ENCODE measurements at places on chromosomes 3 and 15.
A peak's percentile ranks its signal among the peaks of the same experiment; 100 is the strongest.

GRCh38 chr15:90885432-90886290 is 1.4 kb downstream of the FES start:
- peak; percentile 88 for DNase-seq

GRCh38 chr3:100927775-100928174 is 65.4 kb downstream of the ABI3BP start:
- DNase-seq, result no peak

- no peak for DNase-seq
Measured at GRCh38 chr15:32919749-32920414, 202.1 kb downstream of the GREM1 start.

GRCh38 chr3:141288336-141288990 is 56.8 kb downstream of the PXYLP1 start:
- DNase-seq, result peak; percentile 83

DNA sequence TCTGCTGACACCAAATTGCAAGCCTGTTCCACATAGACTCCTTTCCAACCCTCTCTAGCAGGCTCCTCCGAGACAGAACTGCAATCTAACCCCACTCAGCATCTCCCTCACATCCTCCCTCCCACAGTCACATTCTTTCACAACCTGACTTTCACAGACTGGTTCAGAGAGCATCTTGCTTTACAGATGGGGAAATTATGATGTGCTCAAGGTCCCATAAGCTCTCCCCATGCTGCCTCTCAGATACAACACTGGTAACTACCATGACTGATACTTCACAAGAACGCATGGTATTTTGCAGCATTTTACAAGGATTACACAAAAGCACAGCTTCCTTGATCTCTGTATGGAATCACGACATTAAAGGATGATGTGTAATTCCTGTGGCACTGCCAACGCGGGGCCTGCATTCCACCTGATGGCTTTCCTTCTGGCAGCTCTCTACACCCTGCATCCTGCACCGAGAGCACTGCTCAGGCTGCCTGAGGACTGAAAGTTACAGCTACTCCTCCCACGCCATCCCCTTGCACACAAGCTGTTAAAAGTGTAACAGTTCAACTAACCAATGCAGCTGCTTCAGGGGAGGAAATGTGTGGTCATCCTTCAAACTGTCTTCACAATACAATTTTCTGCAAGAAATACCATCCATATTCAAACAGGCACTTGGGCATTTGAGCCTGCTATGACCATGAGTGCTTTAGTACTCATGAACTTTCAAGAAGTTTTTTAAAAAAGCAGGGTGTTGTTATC is 27.6 kb downstream of the TBC1D2B start:
- peak; percentile 91 for DNase-seq

DNA sequence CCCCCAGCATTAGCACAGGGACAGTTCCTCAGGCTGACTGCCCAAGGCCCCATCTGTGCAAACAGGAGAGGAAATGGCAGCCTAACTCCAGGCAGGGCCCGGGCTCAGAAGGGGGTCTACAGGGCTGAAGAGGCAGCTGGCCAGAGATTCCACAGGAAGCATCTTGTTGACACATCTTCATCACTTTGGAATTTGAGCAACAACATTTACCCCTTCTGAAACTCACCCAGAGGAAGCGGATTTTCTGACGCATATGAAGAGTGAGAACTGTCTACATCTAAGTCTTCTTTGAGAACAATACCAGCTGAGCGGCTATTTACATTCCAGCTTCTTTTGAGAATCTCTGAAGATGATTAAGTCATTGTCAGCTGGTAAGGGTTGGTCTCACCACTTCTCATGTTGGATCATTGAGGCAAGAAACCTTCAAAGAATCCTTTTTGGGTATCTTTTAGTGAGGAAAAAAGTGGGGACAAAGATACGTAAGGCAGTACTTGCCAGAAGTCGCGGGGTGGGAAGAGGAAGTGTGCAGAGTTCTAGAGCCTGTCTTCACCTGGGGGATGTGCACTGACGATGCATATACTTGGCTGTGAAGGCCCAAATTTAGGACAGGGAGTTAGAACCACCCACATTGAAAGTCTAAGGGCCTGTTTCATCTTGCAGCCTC is 25.4 kb upstream of the SRP14 start:
- peak; percentile 65 for DNase-seq

- no peak for DNase-seq
Measured at GRCh38 chr3:100613721-100614390, 4.5 kb downstream of the ADGRG7 start.

DNA sequence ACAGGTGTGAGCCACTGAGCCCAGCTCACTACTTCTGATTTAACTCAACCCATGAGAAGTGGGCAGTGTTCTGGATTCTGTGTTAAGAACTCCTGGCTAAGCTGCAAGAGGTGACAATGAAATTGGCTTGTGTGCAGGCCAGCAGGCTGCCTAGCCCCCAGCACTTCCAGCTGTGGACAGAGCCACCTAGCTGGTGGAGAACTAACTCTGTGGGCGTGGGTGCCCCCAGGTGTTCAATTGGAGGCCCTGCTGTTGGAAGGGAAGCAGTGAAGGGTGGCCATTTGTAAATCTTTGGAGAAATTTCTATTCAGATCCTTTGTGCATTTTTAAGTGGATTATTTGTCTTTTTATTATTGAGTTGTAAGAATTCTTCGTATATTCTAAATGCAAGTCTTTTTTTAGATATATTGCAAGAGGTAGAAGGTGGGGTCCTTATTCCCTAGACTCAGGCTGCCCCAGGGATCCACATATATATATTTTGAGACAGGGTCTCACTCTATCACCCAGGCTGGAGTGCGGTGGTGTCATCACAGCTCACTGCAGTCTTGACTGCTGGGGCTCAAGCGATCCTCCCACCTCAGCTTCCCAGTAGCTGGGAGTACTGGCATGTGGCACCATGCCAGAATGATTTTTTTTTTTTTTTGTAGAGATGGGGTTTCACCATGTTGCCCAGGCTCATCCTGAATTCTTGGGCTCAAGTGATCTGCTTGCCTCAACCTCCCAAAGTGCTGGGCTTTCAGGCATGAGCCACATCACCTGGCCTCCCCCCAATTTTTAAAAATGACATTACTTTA is 7.2 kb upstream of the SCAMP5 start:
- no peak for DNase-seq

DNA sequence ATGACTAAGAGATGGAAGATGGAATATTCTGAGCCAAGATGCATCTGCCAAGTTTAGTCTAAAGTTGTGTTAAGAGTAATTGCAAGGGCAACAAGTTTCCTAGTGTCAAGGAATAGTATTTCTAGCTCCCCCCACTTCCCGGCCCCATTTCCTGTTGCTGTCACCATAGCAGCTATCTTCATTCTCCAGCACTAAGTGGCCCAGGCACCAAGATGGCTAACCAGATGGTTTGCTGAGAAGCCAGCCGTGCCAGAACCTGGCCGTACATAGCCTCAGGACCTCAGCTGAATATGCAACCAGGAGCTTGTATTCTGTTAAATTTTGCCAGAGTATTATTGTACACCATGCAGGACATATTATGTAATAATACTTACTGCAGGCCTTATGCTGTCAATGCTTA is 108.8 kb upstream of the UMPS start:
- no peak for DNase-seq

GRCh38 chr3:116524453-116525210 is 79.3 kb upstream of the LSAMP start:
- DNase-seq, result no peak

DNA sequence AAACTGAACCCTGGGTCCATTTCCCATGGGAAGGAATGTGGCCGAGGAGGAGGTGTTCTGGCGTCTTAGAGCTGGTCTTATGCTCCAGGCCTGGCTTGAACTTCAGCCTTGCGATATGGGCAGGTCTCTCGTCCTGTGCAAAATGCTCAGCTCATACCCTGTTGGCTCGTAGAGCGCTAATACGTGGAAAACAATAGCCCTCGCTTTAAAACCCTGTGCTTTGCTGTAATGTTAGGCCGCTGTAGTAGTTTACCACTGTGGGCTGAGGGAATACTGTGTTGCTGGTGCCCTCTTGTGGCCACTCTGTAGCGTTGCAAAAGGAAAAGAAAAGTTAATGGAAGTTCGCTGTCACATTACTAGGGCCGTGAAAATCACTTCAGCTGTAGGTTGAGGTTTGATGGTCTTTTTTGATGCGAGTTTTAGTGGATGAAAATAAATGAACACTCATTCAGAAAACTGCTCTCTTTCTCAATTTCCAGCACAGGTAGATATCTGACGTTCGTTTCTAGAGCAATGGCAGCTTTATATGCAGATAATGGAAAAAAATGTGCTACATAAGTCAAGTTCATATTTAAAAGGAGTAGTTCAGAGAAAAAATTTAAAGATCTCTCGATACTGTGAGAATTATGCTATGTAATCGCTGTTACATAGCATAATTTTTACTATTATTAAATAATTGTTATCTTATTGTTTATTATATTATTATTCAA is 92.9 kb downstream of the MCTP2 start:
- DNase-seq, result peak; percentile 76

DNA sequence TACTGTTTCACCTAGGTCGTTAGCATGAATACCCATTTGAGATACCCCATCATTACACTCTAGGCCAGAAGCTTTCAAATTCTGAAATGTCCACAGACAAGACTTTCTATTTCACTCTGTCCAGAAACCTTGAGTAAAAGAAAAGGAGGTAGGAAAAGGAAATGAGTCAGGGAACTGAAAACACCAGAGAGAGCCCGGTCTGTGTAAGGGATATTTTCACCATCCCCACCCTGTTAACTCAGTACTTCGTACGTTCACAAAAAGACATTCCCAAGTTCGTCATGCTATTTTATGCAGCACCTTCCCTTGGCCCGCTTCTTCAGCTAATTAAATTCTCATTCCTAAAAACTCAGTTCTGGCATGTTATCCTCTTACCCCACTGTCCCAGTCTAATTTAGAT is 89.4 kb upstream of the SOX2 start:
- no peak for DNase-seq

GRCh38 chr3:52440249-52440551 is 4.7 kb downstream of the SEMA3G start:
- DNase-seq, result no peak

- no peak for DNase-seq
Measured at GRCh38 chr15:29003840-29004233, 118.1 kb downstream of the APBA2 start.

DNA sequence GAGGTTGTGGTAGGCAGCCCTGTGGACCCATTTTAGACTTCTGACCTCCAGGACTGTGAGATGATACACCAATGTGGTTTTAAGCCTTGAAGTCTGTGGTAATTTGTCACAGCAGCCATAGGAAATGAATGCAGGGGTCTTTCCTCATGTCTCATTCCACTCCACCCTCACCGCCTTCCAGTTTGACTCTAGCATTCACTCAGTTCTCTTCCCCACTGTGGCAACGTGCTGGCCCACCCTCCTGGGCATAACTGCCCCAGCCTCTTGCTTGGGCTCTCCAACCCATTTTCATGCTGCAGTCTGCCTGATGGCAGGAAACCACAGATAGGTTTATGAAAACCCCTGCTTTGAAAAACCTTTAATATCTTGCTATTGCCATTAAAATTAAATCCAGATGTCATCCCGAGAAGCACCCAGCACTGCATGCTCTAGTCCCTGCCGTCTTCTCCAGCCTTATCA is 7.3 kb upstream of the TRNT1 start:
- DNase-seq, result no peak

DNA sequence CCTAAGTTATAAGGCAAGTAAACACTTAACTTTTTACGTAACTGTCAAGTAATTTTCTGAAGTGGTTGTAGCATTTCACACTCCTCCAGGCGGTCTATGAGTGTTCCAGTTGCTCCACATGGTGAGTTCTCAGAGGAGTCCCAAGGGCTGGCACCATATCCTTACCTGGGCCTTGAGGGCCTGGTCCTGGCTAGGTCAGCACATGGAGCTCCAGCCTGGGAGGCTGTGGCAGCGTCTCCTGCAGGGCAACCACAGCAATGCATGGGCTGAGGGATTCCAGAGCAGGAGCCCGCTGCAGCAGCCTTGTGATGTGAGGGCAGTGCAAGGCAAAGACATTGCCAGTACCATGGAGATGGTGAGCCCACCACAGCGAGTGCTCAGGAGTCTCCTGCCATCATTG is 32.2 kb upstream of the LYZL4 start:
- no peak for DNase-seq

DNA sequence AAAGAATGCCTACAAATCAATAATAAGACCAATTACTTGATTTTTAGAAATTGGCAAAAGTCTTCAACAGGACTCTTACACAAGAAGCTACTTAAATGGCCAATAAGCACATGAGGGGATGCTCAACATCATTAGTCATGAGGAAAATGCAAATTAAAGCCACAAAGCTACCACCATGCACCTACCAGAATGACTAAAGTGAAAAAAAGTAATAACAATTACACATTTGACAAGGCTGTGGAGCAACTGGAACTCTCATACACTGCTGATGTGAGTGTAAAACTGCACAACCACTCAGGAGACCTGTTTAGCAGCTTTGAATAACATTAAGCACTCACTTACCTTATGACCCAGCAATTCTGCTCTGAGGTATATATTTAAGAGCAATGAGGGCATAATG is 68.4 kb downstream of the PPCDC start:
- DNase-seq, result peak; percentile 11
